ENCODE measurements at places on chromosomes 12 and 14.

GRCh38 chr14:74476607-74477006, 16.5 kb downstream of the NPC2 start:
- DNase-seq, result no peak

GRCh38 chr12:28776220-28776619, 372.9 kb upstream of the FAR2 start:
- no peak for DNase-seq

- no peak for DNase-seq
Observed at GRCh38 chr14:49895480-49895879, 2.6 kb downstream of the ARF6 start.

DNA sequence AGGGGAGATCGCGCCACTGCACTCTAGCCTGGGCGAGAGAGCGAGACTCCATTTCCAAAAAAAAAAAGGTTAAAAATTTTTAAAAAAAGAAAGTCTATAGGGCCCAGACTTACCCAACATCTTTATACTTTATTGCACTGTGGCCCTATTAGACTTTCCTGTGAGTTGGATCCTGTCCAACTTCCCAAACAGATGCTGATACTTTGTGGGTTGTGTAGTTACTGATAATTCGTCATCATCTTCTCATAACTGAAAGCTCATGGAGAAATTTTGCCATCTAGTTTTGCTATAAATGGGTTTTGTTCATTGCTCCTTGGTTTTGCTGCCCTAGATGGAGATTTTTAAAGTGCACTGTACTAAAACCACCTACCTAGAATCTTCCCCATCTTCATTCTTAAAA, 31.1 kb downstream of the APOBEC1 start:
- DNase-seq, result no peak

All from NCI-H748 treated with DMSO at 0.1 percent for 48 hours (cell line).